ENCODE measurements at places on chromosomes 7 and 10.

GRCh38 chr7:158111906-158112570, 475.6 kb downstream of the PTPRN2 start:
- H3K27ac ChIP-seq: no peak overlapping the region
- H3K4me1 ChIP-seq: no peaks in the 10 kb centered on the region
- H3K27me3 ChIP-seq: peaks cover 26% of the 10 kb centered on the region
- no peak for DNase-seq
- H3K4me3 ChIP-seq: no peak overlapping the region

- peaks cover 2% of the 10 kb centered on the region for H3K4me1 ChIP-seq
- H3K27ac ChIP-seq: no peak overlapping the region
- no peaks in the 10 kb centered on the region for H3K27me3 ChIP-seq
- no peak overlapping the region for H3K4me3 ChIP-seq
- no peaks in the 10 kb centered on the region for H3K36me3 ChIP-seq
Observed at GRCh38 chr7:135499818-135500217, 10.1 kb downstream of the CNOT4 start.

GRCh38 chr7:132878204-132878919, 203.5 kb downstream of the CHCHD3 start:
- peaks cover 2% of the 10 kb centered on the region for H3K4me1 ChIP-seq
- no peak overlapping the region for H3K4me3 ChIP-seq
- no peaks in the 10 kb centered on the region for H3K27me3 ChIP-seq
- no peak for DNase-seq
- no peak overlapping the region for H3K27ac ChIP-seq

DNA sequence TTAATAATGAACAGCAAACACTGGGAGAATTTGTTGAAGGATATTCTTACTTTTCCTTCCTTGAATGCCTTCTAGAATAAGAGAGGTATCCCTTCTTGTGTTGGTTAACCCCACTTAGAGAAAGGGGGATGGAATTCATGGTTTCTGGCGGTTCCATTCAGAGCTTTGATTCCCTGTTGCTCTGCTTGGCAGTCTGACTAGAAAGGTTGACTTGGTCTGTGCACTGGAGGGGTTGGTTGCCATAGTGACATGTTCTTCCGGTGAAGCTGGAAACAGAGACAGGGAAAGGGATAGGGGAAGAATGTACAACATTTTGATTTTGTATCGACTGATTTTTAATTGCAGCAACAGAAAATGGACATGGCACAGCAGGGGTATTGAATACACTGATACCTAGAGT, 2.5 kb downstream of the TMEM178B start:
- no peak overlapping the region for H3K27ac ChIP-seq
- no peaks in the 10 kb centered on the region for H3K36me3 ChIP-seq
- H3K27me3 ChIP-seq: peaks cover 21% of the 10 kb centered on the region
- no peak for DNase-seq
- H3K4me1 ChIP-seq: peaks cover 14% of the 10 kb centered on the region

DNA sequence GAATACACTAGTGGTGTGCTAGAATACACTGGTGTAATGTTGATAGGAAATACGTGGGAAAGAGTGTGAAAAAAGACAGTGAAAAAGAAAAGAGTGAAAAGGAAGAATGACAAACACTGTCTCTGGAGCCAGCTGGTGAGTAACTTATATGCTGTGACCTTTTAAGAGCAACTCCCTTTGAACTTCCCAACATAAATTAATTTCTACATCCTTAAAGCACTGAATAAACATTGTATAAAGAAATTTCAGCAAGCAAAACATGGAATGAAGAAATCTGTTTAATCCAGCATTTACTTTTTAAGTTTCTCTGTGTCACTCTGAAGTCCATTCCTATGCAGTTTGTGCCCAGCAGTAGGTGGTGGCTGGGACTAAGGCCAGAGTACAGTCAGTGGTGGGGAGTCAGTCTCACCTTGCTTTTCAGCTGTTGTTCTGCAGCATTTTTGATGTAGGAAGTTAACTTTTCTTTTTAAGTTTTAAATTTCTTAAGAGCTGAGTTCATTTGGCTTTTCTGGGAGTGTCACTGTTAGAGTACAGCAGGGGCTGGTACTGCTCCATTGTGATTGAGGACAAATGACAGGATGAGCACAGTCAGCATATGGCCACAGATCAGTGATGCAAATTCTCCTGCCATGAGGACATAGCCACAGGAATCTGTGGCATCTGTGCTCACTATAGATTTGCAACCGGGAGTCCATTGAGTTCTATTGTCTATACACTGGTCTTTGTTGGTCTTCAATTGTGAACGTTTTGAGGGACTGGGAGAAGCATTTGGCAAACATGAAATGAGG, 321.8 kb downstream of the ZNF248 start:
- no peak overlapping the region for H3K4me3 ChIP-seq
- H3K27me3 ChIP-seq: no peaks in the 10 kb centered on the region
- no peaks in the 10 kb centered on the region for H3K36me3 ChIP-seq
- no peaks in the 10 kb centered on the region for H3K4me1 ChIP-seq

DNA sequence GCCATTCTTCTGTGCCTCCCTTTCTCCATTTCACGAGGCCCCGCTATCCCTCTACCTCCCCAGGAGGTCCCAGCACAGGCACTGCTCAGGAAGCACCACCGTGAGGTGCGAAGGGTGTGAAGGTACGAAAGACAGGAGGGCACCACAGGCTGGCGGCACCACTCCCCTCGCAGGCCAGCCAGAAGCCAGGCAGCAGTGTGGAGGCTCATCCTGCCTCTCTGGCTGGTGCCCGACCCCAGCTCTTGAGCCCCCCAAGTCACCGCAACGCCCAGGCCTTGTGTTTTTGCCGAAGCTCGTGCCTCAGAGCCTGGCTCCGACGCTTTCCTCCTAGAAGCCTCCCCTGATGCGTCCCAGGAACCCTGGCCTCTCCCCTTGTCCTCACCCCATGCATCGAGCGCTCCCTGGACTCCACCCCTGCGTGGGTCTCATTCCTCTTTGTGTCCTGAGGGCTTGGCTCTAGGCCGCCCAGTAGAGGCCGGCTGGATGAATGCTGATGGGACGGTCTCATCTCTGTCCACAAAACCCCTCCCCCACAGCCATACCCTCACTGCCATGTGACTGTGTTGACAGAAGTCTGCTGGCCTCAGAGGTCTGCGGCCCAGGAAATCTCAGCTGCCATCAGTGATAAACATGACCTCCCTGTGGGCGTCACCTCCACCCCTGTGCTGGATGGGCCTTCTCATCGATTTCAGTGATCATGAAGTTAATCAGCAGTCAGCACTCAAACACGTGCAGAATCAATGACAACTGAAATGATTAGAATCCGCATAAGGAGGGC, 19.3 kb downstream of the BRI3 start:
- no peak overlapping the region for H3K27ac ChIP-seq
- no peaks in the 10 kb centered on the region for H3K27me3 ChIP-seq
- no peaks in the 10 kb centered on the region for H3K4me1 ChIP-seq
- no peak for DNase-seq
- peaks cover 3% of the 10 kb centered on the region for H3K36me3 ChIP-seq

- peaks cover 12% of the 10 kb centered on the region for H3K4me1 ChIP-seq
- no peak for DNase-seq
- H3K27ac ChIP-seq: no peak overlapping the region
- H3K27me3 ChIP-seq: no peaks in the 10 kb centered on the region
- no peak overlapping the region for H3K4me3 ChIP-seq
Observed at GRCh38 chr7:35705932-35706461, 11.1 kb upstream of the HERPUD2 start.

- H3K27me3 ChIP-seq: no peaks in the 10 kb centered on the region
- H3K4me3 ChIP-seq: no peak overlapping the region
- H3K36me3 ChIP-seq: no peaks in the 10 kb centered on the region
Observed at GRCh38 chr10:88033793-88034192, 170.4 kb downstream of the PTEN start.

DNA sequence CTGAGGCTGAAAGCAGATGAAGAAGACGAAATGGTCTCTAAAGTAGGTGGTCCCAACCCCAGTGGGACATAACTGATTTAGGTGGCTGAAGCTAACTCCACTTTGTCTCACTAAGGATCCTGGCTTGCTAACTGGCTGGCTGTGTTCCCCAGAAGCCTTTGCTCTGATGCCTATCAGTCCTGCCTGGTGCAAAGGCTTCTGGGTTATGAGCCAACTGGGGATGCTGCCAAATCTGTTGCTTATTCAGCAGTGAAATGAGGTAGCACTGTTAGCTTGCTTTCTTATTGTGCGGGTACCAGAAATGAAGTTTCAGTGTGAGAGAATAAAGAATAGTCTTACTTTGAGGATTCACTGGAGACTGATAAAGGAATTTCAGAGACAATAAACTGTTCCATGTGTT, 18.1 kb downstream of the PRKG1 start:
- H3K36me3 ChIP-seq: no peaks in the 10 kb centered on the region
- H3K4me1 ChIP-seq: no peaks in the 10 kb centered on the region
- H3K4me3 ChIP-seq: no peak overlapping the region
- no peak for DNase-seq
- no peak overlapping the region for H3K27ac ChIP-seq
- no peaks in the 10 kb centered on the region for H3K27me3 ChIP-seq

- H3K4me1 ChIP-seq: no peaks in the 10 kb centered on the region
- H3K4me3 ChIP-seq: no peak overlapping the region
- H3K27ac ChIP-seq: no peak overlapping the region
- no peak for DNase-seq
Observed at GRCh38 chr7:116812860-116813259, 49.5 kb upstream of the CAPZA2 start.

- peaks cover 7% of the 10 kb centered on the region for H3K4me1 ChIP-seq
- no peaks in the 10 kb centered on the region for H3K36me3 ChIP-seq
- no peak overlapping the region for H3K4me3 ChIP-seq
- no peak for DNase-seq
Observed at GRCh38 chr10:113978802-113979201, 64.9 kb upstream of the ADRB1 start.

GRCh38 chr10:11462071-11462470, 149.4 kb downstream of the USP6NL start:
- DNase-seq: no peak
- H3K4me3 ChIP-seq: no peak overlapping the region
- no peaks in the 10 kb centered on the region for H3K27me3 ChIP-seq
- H3K27ac ChIP-seq: no peak overlapping the region

- no peak for DNase-seq
- no peaks in the 10 kb centered on the region for H3K36me3 ChIP-seq
- H3K4me1 ChIP-seq: peaks cover 26% of the 10 kb centered on the region
Observed at GRCh38 chr10:14660831-14661230, 113.9 kb downstream of the FAM107B start.

DNA sequence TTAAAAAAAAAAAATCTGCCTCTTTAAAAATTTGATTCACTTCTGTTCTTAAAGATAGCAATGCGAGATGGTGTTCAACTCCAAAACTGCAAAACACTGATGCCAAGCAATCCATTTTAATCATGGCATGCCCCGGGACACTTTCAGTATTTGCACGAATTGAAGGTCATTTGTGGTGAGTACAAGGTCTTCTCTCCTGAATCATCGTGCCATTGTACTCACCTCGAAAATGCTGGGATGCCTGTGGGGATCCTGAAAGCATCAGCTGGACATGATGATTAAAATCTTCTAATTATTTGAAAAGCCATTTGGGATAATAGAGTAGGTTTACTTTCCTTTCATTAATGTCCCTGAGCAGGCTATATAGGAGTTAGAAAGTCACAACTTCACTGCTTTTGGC, 125.1 kb upstream of the NRP1 start:
- H3K4me1 ChIP-seq: no peaks in the 10 kb centered on the region
- H3K36me3 ChIP-seq: no peaks in the 10 kb centered on the region
- no peak overlapping the region for H3K4me3 ChIP-seq
- no peak overlapping the region for H3K27ac ChIP-seq
- DNase-seq: no peak

GRCh38 chr10:83433705-83434104, 705.6 kb upstream of the GHITM start:
- no peak overlapping the region for H3K27ac ChIP-seq
- DNase-seq: no peak
- no peaks in the 10 kb centered on the region for H3K27me3 ChIP-seq
- no peak overlapping the region for H3K4me3 ChIP-seq
- H3K36me3 ChIP-seq: no peaks in the 10 kb centered on the region

Data from T-cell (primary cell).